Ovary (tissue), 10 donors: ENCODE measurements at places on chromosomes 1 and 21.

DNA sequence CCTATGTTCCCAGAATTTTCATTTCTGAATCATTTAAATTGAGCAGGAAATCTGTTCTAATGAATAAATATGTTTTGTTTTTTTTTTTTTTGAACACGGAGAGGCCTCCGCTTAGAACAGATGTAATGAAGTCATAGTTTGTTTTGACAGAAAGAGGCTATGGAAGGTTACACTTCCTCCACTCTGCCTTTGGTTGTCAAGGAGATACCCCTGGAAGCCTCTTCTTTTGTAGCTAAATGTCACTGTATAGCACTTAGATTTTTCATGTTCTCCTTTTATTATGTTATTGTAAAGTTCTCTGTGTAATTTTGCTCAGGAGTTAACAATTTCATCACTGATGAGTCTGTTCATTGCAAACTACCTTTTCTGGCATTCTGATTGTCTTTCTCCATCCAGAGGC is 22.7 kb upstream of the GNG12 start:
- H3K27ac ChIP-seq, result no peak overlapping the region
- no peak overlapping the region for H3K4me3 ChIP-seq
- no peaks in the 10 kb centered on the region for H3K36me3 ChIP-seq
- H3K4me1 ChIP-seq, result peaks cover 3% of the 10 kb centered on the region

GRCh38 chr1:242056988-242057744 is 58.3 kb upstream of the MAP1LC3C start:
- H3K36me3 ChIP-seq, result no peaks in the 10 kb centered on the region
- no peak overlapping the region for H3K27ac ChIP-seq
- no peaks in the 10 kb centered on the region for H3K27me3 ChIP-seq
- no peaks in the 10 kb centered on the region for H3K4me1 ChIP-seq
- H3K4me3 ChIP-seq, result no peak overlapping the region

DNA sequence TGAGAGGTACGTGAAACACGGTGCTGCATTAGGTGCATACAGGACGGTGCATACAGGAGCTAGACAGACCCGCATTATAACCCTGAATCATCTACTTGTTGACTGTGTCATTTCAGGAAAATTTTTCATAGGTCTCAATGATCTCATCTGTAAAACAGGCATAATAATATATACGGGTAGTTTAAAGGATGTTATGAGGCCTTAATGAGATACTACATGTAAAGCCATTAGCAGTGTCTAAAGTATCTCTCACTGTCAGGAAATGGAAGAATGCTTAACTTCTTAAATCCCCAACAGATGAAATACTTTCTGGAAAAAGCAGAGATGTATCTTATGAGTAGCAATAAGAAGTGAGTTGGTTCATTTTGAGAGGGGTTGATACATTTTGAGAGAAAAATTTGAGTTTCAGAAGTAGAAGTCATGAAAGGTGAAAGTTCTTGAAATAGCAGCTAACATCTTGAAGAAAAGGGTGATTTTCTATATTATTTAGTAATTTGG is 669.6 kb downstream of the PTPRC start:
- no peak overlapping the region for H3K4me3 ChIP-seq
- no peaks in the 10 kb centered on the region for H3K4me1 ChIP-seq
- H3K36me3 ChIP-seq, result no peaks in the 10 kb centered on the region

- no peaks in the 10 kb centered on the region for H3K27me3 ChIP-seq
- no peaks in the 10 kb centered on the region for H3K36me3 ChIP-seq
- no peak for DNase-seq
- no peaks in the 10 kb centered on the region for H3K4me1 ChIP-seq
- H3K4me3 ChIP-seq, result no peak overlapping the region
Observed at GRCh38 chr1:156444407-156445001, 56.1 kb downstream of the MEF2D start.

- no peaks in the 10 kb centered on the region for H3K4me1 ChIP-seq
- DNase-seq, result no peak
- no peaks in the 10 kb centered on the region for H3K27me3 ChIP-seq
Observed at GRCh38 chr1:58058323-58058722, 488.2 kb downstream of the OMA1 start.

- H3K27ac ChIP-seq, result no peak overlapping the region
- no peaks in the 10 kb centered on the region for H3K36me3 ChIP-seq
- no peaks in the 10 kb centered on the region for H3K27me3 ChIP-seq
- no peaks in the 10 kb centered on the region for H3K4me1 ChIP-seq
- no peak for DNase-seq
Observed at GRCh38 chr1:201570181-201570885, 31.4 kb downstream of the NAV1 start.

DNA sequence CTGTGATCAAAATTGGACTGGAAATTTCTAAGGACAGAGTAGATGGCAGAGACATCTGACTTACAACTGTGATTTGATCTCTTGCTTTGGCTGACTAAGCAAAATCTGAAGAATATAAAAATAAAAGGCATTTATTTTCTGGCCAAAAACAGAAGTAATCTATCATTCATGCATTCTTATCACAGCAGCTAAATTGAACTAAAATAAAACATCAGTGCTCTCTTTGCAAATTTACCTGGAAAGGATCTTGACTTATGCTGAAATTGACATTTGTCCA is 81.4 kb upstream of the ZNF678 start:
- no peak for DNase-seq
- H3K36me3 ChIP-seq, result no peaks in the 10 kb centered on the region
- no peaks in the 10 kb centered on the region for H3K4me1 ChIP-seq
- H3K27me3 ChIP-seq, result no peaks in the 10 kb centered on the region

GRCh38 chr1:228554107-228554506 is 66.9 kb downstream of the RNF187 start:
- DNase-seq, result no peak
- no peaks in the 10 kb centered on the region for H3K36me3 ChIP-seq
- no peak overlapping the region for H3K27ac ChIP-seq
- no peak overlapping the region for H3K4me3 ChIP-seq

GRCh38 chr1:45521413-45522323 is at the start of gene PRDX1:
Gene PRDX1, minus strand, starts transcription at chr1:45521884. Its CDS starts 2,841 bp downstream, at chr1:45519043.
- DNase-seq, result peak; percentile 98
- H3K36me3 ChIP-seq, result no peaks in the 10 kb centered on the region
- no peaks in the 10 kb centered on the region for H3K27me3 ChIP-seq
- H3K4me1 ChIP-seq, result peaks cover 12% of the 10 kb centered on the region
- peak within 1 kb of the TSS; percentile 93 for H3K27ac ChIP-seq

DNA sequence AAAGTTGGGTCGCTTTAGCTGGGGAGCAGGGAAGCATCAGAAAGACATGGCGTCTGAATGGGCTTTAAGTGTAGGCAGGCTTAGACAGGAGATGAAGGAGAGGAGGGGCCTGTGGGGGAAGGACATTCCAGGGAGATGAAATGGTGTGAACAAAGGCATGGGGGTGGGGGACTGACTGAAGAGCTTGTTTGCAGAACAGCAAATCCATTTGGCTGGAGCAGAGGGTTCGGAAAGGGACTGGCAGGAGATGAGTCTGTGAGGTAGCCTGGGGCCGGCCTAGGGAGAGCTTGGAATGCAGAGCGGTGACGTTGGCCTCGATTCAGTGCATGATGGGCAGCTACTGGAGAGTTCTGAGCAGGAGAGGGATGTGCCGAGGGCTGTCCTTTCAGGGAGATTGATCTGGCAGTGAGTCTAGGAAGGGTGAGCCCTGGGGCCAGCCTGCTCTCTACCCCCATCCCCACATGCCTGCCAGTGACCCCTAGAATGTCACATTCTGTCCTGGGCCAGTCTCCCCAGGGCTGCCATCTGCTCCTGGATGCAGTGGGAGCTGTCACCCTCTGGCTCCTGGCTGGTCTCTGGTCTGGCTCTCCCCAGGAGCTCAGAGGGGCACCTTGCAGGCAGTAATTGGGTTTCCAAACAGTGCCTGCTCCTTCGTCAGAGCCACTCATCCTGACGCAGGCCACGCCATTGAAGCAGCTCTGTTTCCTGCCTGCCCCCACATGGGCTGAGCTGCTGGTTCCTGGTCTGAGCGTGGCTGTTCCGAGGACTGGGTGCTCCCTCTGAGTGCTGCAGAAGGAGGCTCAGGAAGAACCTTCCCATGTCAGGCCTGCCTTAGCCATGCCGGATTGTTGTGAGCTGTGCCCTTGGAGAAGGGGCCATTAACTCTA is 22.3 kb upstream of the TMEM222 start:
- H3K4me3 ChIP-seq, result no peak overlapping the region
- no peaks in the 10 kb centered on the region for H3K27me3 ChIP-seq
- DNase-seq, result peak; percentile 82
- no peaks in the 10 kb centered on the region for H3K4me1 ChIP-seq
- peak overlapping the region; percentile 48 for H3K27ac ChIP-seq

- no peak overlapping the region for H3K4me3 ChIP-seq
- no peaks in the 10 kb centered on the region for H3K36me3 ChIP-seq
- H3K27ac ChIP-seq, result no peak overlapping the region
Observed at GRCh38 chr1:9861360-9861759, 37.6 kb upstream of the CLSTN1 start.
